ENCODE measurements at places on chromosomes 4 and X.

DNA sequence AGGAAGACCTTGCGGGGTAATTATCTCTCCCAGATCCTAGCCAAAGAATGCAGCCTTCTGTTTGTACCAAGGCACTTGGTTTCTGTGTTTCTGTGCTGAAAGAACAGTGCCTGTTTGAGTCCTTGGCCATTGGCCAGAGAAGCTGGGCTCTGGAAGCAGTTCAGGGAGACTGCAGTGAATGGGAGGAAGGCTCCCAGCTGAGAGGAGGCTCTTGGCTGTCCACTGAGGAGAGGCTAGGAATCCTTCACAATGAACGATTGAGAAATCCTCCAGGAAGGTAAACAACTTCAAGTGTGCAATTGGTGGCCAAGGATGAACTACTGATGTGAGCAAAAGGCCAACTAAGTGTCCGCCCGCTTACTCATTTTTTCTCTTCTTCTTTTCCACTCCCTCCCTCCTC, 61.3 kb downstream of the HS3ST1 start:
- no peak for DNase-seq

DNA sequence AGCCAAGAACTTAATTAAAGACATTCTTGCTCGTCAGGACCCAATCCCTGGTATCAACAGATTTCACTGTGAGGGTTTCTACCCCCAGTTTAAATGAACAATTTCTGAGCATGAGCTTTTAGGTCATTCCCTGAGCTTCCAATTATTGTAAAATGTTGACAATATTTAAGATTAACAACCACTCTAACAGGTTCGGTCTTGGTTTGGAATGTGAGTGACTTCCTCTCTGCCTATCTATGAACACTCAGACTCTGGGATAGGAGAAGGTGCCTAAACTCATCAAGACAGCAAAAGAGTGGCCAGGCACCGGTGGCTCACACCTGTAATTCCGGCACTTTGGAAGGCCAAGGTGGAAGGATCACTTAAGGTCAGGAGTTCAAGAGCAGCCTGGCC, 82.9 kb upstream of the TMEM150C start:
- no peak for DNase-seq

- no peak for DNase-seq
These were observed 165.0 kb downstream of the ZNF674 start for GRCh38 chrX:46380148-46380752.

GRCh38 chr4:101643186-101643837, 147.2 kb upstream of the BANK1 start:
- DNase-seq = no peak

DNA sequence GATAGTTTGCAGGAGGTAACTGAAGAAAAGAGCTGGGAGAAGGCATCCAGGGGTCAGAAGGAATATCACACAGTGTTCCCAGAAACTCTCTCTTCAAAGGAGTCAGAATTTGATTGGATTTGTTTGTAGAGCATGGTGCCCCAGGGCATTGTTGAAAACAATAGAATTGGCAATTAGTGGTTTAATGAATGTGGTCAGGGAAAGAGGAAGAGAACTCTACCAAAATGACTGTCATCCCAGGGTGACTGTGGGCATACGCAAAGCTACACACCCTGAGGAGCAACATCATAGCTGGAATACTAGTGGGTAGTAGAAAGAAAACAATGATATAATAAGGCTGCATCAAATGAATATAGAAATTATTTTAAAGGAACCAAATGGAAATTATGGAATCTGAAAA, 21.5 kb downstream of the TNIP2 start:
- DNase-seq = no peak

- DNase-seq = no peak
These were observed 1249.2 kb downstream of the STIM2 start for GRCh38 chr4:28109801-28110200.

- no peak for DNase-seq
These were observed 11.5 kb downstream of the CTAG1A start for GRCh38 chrX:154596290-154596929.

- DNase-seq = no peak
These were observed 97.7 kb downstream of the DNAAF6 start for GRCh38 chrX:107304141-107304540.
